Left hindlimb (tissue), 1 donor: ENCODE measurements at places on chromosomes 5 and 9.

DNA sequence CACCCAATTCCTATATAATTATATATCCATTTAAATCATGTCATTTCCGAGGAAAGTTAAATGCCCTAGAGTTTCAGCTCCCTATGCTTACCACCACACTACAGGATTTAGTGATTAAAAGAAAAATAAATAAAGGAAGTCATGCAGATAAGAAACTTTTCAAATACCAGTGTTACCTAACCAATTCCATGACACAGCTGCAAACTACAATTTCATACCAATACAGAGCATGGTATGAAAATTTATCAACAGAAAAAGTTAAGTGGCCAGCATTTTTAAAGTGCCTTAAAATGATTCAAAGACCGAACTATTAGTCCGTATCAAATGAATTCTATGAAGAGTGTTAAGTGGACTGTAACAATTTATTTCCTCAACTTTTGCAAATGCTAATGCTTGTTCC is 35.9 kb downstream of the CEP120 start:
- no peak for DNase-seq

DNA sequence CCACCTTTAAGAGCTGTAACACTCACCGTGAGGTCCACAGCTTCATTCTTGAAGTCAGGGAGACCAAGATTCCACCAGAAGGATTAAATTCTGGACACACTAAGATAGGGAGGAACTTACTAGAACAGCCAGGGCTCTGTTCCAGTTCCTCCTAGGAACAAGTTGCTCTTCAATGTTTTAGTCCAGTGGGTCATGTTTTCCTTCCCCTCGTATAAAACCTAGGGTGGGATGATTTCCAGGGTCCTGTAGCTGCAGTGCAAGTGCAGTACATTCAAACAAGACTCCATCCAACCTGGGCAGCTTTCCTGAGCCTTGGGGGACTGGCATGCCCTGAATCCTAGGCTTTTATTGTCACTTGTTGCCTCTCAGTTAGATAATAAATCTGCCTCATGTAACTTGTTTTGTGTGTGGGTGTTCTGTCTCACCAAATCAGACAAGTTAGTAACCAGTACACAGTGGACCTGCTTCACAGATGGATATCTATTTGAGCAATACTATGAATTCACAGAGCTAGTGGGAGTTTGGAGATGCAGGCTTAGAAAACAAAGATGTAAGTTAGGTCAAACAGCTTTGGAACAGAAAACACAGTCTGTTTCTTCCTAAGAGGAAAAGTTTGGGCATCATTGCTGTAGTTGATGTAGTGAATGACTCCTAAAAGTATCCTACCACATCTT is 405.6 kb downstream of the GABRG2 start:
- no peak for DNase-seq

GRCh38 chr5:150266871-150267291 is 22.7 kb downstream of the CAMK2A start:
- peak; percentile 76 for DNase-seq

- DNase-seq: no peak
Observed at GRCh38 chr5:147430628-147431027, 79.2 kb downstream of the DPYSL3 start.

GRCh38 chr9:20187318-20187717 is 398.5 kb upstream of the SLC24A2 start:
- DNase-seq: no peak

GRCh38 chr5:151596828-151597539 is 5.9 kb upstream of the FAT2 start:
- no peak for DNase-seq

- DNase-seq: no peak
Observed at GRCh38 chr5:119367502-119368237, 11.9 kb downstream of the TNFAIP8 start.

DNA sequence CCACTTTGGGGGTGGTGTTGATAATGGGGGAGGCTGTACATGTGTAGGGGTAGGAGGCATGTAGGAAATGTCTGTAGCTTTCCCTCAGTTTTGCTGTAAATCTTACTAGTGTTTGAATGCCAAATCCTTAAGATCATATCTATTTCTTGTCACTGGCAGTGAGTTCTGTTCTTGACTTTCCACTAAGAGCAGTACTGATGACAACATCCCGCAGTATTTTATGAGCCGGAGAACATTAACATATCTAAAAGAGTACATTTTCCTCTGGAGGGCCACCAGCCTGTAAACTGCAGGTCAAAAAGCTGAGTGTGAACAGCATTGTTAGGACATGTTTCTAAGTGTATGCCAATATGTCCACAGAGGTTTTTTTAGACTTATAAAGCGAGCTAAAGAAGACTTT is 2.5 kb upstream of the HSPB3 start:
- DNase-seq: no peak

GRCh38 chr9:2270565-2270964 is 255.4 kb downstream of the SMARCA2 start:
- DNase-seq: no peak

DNA sequence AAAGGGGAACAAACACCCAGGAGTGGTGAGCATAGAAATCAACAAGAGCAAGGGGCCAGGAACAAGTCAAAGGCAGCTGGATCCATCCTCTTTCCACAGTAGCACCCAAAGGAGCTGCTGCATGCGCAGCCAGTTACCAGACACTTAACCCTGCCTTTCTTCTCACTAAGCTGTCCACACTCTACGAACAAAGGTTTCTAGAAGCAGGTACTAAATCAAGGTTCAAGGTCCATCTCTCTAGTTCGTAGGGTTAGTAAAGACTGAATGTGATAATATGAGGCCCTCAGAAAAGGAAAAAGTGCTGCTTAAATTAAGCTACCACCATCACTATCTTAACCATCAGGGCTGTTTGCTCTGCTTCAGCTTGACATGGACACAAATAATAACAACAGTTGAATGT is 121.2 kb upstream of the NIPBL start:
- DNase-seq: no peak

GRCh38 chr5:132621699-132622098 is 36.3 kb upstream of the IL13 start:
- no peak for DNase-seq

- no peak for DNase-seq
Observed at GRCh38 chr9:109017493-109017892, 4.2 kb upstream of the CTNNAL1 start.

- peak; percentile 92 for DNase-seq
Observed at GRCh38 chr5:151684690-151685361, 1.9 kb downstream of the SPARC start.

GRCh38 chr9:116308076-116308475 is 154.5 kb downstream of the PAPPA start:
- DNase-seq: no peak

DNA sequence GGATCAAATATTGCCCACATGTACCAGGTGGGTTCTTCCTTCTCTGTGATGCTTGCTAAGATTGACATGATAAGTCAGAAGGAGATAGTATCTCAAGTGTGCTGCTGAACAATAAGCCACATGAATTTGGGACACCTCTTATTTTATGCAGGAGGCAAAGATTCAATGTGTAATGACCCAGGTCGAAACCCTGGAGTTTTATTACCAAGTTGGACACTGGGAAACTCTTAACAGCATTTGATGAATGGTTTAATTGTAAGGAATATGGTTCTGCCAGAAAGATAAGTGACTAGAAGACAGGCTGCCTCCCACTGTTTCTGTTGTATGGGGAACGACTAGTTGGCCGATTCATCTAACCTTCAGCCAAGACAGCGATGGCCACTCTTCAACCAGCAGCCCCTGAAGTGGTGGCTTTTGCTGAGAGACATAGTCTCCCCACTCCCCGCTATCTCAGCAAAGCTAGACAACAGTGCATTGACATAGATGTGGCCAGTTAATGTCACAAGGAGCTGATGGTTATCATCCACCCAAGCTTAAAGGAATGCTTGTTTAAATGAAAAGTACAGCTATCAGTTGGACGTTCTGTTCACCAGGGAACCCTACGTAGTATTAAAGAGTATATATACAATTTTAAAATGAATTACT is 407.7 kb downstream of the KDM4C start:
- DNase-seq: no peak

- DNase-seq: no peak
Observed at GRCh38 chr5:93603078-93603792, 20.2 kb downstream of the NR2F1 start.

- DNase-seq: no peak
Observed at GRCh38 chr5:175478008-175478383, 364 bp upstream of the SFXN1 start.

GRCh38 chr9:7315746-7316145 is 483.8 kb downstream of the DMAC1 start:
- no peak for DNase-seq

DNA sequence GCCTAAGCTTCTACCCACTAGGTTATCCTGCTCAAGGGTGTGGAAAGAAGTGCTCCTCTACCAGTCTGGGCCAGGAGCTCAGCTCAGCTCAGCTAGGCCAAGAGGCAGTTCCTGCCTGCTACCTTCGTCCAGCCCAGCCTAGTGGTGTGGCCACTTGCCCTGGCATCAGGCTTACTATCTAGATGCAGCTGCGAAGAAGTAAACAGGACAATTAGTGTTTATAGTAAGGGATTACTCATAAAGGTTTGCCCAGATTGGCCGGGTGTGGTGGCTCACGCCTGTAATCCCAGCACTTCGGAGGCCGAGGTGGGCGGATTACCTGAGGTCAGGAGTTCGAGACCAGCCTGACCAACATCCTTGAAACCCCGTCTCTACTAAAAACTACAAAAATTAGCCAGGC is 12.8 kb upstream of the SPATA24 start:
- no peak for DNase-seq

DNA sequence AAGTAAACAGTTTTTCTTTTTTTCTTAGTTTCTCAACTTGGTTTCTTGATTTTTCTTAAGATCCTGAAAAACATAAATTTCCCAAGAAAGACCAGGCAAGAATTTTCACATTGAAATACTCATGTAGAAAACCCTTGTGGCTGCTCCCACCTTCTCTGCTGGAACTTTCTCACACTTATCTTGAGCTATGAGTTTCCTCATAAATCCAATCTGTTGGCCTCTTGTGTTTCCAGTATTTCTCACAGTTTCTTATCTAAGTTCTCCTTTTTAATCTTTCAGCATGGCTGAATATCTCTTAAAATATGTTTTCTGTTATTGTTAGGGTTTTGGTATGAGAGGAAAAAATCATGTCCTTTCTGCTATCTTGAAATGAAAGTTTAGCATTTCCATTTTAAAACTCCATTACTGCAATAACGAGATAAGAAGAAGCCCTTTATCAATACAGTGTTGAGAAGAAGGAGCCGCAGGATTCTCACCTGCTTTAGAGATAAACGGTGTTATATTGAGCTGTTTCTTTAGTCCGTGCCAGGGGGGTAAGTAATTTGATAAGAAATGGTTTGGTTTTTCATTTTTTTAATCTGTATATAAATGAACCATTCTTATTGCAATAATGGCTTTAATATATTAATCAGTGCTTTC is 89.3 kb downstream of the ALDH1A1 start:
- DNase-seq: no peak

DNA sequence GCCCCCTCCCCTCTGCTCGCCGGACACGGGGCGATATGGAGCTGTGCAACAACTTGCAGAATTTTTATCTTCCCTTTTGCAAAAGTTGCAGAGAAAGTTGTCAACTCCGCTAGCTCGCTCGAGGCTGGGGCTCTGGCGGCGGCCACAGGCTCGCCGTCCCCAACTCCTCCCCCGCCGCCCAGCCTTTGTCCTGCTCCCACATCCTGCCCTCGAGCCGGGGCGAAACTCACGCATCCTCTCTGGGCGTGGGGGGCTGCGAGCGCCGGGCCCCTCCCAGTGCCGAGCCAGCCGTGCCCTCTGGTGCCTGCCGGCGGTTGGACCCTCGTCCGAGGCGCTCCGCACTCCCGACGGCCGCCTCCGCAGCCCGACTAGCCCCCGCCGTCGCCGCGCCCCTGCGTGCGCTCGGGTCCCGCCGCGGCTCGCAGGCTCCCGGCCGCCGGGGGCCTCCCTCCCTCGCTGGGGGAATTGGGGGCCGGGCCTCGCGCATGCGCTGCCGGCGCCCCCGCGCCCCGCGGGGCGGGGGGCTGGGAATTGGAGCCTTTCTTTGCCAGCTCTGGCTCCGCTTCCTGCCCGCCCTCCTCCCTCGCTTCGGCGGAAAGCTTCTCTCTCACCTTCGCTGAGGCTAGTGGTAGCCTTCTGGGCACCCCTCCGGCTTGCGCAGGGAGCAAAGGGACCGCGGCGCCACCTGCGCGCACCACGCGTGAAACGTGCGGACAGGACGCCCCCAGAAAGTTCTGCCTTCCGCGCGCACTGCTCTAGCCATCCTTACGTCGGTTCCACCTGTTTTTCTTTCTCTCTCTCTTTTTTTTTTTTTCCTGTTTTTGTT is at the start of gene CCNJL:
CCNJL (minus strand) TSS at position 431 of the 826 bp plus-strand sequence. CDS start 641 bp downstream, outside the sequence.
- DNase-seq: peak; percentile 75

DNA sequence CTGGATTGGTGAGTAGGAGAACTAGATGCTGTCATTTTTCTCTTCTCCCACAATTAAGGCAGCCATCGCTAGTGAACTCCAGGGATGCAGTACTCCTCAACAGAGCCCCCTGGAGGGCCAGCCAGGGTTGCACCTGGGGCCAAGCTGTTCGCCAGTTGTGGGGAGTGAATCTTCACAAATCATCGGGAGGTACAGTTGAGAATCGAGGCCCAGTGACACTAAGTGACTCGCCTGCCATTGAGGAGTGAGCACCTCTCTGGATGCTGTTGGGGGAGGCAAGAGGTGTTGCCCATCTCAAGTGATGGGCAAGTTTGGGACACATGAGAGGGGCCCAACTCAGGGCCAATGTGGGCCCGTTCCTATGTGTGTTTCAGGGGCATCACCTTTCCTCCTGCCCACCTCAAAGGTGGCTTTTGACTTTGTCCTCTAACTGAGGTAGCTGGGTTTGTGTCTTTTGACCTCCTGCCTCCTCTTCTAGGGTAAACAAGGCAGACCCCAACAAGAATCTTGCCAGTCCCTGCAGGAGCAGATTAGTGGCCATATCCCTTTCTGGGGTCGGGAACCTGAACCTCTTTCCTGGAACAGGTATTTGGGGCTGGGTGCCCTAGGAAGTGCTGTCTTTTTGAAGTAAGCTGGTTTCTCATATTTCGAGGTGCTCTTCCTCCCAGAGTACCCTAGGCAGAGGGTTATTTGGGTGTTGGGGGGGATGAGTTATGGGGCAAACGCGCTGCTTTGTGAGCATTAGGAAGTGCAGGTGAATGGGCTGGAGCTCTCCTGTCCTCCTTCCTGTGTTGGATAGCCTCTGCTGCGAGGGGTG is 181.2 kb downstream of the MACROH2A1 start:
- DNase-seq: no peak

DNA sequence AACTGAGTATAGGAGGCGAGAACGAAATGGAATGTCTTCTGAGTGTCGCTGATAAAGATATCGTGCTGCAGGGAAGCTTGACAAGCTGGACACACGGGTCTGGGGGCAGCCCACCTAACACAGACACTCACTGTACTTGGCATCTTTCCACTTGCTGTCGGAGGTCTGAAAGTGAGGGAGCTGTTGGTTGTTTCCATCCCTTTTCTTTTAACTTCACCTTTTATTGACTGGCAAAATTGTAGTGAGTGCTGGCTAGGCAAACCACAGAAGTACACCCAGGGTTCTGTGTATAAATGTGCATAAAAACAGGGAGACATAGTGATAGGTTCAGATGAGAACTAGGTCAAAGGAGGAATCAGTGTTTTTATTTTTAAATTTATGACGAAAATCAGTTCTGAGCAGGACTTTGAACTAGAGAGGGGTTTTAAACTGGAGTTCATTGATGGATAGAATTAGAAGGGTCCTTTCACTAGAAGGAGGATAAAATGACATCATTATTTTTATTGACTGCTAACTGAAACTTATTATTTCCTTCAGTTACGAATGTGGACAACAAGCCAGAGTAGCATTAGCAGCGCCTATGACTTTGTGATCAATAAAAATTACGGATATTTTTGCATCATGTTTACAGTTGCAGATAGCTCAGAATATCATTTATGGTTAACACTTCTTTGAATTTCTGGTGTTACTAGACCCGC is 817 bp downstream of the GAPVD1 start:
- DNase-seq: no peak
